ENCODE measurements at places on chromosomes 6 and 20. TPM values are rescaled to one million over a fixed set of nuclear protein-coding genes. Genes with fewer than 3 reads are reported as not detected.

- no peaks in the 10 kb centered on the region for H3K27me3 ChIP-seq
- peaks cover 25% of the 10 kb centered on the region for H3K4me1 ChIP-seq
- no peak overlapping the region for H3K4me3 ChIP-seq
Observed at GRCh38 chr6:14379568-14379967, 262.0 kb downstream of the CD83 start.

Gene SNAI1
- total RNA-seq = 1.5 TPM

DNA sequence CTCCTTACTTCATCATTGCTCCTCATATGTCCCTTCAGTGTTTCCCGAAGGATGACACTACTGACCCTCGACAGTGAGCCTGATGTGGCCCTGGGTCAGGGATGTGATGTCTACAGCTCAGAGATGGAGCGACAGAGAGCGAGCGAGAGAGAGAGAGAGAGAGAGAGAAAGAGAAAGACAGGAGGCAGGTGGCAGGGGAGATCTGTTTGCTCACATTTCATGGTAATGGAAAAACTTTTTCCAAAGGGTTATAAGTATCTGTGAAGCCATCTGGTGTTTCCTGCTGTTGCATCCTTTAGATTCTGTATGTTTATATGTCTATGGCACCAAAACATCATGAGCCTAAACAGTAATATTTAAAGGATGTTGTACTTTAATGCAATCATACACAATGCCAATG lies 77.2 kb downstream of the PPP1R3G start:
- H3K36me3 ChIP-seq = no peaks in the 10 kb centered on the region
- no peak overlapping the region for H3K27ac ChIP-seq
- no peaks in the 10 kb centered on the region for H3K27me3 ChIP-seq
- DNase-seq = no peak
- H3K4me1 ChIP-seq = no peaks in the 10 kb centered on the region

- H3K4me1 ChIP-seq = no peaks in the 10 kb centered on the region
- no peak for DNase-seq
- no peaks in the 10 kb centered on the region for H3K36me3 ChIP-seq
Observed at GRCh38 chr6:56831334-56831733, 123.6 kb upstream of the BEND6 start.

Gene ADGRB3
- total RNA-seq = not detected

Gene BPIFB1
- total RNA-seq = not detected

GRCh38 chr6:7445885-7446461 lies 56.4 kb downstream of the RIOK1 start:
- H3K36me3 ChIP-seq = no peaks in the 10 kb centered on the region
- no peak overlapping the region for H3K27ac ChIP-seq
- H3K27me3 ChIP-seq = no peaks in the 10 kb centered on the region
- H3K4me3 ChIP-seq = no peak overlapping the region
